ENCODE measurements at places on chromosomes 3 and 15.

- peak; percentile 2 for DNase-seq
Measured at GRCh38 chr3:176376531-176376930, 820.8 kb downstream of the TBL1XR1 start.

DNA sequence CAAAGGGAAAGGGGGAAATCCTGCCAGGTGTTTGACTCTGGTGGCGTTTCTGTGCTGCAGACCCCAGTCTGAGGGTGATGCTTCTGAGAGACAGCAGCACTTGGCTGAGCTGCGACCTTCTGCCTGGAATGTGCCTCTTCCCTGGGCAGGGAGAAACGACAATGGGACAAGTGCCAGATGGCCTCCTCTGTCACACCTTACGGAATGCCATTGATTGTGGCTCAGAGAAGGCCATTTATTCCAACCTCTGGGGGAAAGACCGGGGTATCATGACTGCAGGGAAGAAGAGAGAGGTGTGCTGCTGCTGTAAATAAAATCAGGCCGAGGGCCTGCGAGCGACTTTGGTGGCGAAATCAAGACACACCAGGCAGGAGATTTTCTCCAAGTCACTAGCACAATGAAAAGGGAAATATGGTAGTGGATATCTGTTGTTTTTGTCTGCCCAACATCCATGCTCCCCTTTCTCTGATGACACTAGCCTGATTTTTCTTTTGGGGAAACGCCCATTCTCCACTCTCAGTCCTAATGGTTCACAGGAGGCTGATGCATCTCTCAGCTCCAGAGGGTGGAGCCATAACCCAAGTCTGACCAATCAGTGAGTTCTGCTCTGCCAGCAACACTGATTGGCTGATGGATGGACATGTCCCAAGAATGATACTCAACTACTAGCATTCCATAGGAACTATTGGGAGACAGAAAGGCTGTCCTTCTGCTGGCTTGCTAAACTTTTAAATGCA lies 336.1 kb downstream of the FOXP1 start:
- DNase-seq = no peak

- no peak for DNase-seq
Measured at GRCh38 chr3:20046556-20046955, 6.3 kb downstream of the KAT2B start.

DNA sequence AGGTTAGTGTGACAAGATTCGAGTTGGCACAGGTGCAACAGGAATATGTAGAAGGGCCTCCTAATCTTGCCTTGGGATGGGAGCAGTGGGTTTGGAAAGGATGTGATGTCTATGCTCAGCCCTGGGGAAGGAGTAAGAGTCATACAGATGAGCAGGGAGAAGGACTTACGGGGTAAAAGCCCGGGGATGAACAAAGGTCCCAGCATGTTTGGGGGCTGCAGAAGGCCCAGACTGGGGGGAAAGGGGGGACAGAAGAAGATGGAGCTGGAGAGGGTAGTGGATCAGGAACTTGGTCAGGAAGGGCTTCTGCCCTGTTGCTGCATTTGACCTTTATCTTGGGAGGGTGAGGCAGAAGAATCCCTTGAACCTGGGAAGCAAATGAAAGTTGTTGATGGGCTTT lies 240.1 kb upstream of the ST8SIA2 start:
- DNase-seq = no peak

DNA sequence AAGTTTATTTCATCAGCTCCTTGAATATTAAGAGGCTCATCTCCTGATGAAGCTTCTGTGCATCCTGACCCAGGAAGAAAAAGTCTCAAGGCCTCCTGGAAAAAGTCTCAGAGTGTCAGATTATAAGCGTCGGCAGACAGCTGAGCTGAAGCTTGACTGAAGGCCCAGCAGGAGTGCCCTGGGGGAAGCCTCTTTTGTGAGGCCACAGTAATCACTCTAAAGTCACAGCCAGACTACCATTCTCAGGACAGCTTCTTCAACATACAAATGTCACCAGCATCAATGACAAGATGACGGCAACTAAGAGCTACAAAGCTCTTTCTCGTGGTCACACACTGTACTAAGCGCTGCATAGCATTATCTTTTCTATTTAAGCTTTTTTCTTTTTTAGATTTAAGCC lies 72.7 kb upstream of the LRRN1 start:
- no peak for DNase-seq

- DNase-seq = peak; percentile 74
Measured at GRCh38 chr15:90234096-90234988, at the start of gene GDPGP1. Gene GDPGP1, plus strand, starts transcription at chr15:90234209. Its CDS starts 6,700 bp downstream, at chr15:90240909.

- no peak for DNase-seq
Measured at GRCh38 chr3:46778101-46778500, 60.4 kb upstream of the PRSS50 start.

GRCh38 chr15:29105151-29105854 lies 164.3 kb downstream of the NSMCE3 start:
- DNase-seq = no peak

- no peak for DNase-seq
Measured at GRCh38 chr3:128232376-128233178, 79.3 kb downstream of the EEFSEC start.

- no peak for DNase-seq
Measured at GRCh38 chr15:29692527-29692926, 129.7 kb downstream of the TJP1 start.

GRCh38 chr15:70796516-70797310 lies 33.4 kb upstream of the UACA start:
- DNase-seq = no peak

GRCh38 chr3:146747928-146748327 lies 142.8 kb upstream of the PLSCR5 start:
- DNase-seq = no peak

DNA sequence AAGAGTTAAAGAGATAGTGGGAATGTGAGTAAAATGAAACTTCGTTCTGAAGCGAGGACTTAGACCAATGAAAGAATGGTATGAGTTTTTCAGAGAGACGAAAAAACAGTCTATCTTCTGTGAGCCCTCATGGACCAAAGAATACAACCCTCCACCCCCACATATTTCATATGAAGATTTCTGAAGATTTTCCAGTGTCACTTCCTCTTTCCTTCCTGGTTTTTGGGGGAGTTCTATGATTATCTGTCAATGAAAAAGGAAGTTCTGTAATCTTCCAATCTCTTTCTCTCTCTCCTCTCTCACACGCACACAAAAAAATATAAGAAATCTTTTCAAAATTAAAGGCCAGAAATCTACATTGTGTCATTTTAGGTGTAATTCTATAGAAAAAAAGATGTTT lies 27.7 kb downstream of the CMSS1 start:
- DNase-seq = no peak

GRCh38 chr3:38154625-38155255 lies 10.6 kb upstream of the OXSR1 start:
- no peak for DNase-seq

GRCh38 chr15:70701891-70702568 lies 61.3 kb downstream of the UACA start:
- no peak for DNase-seq

DNA sequence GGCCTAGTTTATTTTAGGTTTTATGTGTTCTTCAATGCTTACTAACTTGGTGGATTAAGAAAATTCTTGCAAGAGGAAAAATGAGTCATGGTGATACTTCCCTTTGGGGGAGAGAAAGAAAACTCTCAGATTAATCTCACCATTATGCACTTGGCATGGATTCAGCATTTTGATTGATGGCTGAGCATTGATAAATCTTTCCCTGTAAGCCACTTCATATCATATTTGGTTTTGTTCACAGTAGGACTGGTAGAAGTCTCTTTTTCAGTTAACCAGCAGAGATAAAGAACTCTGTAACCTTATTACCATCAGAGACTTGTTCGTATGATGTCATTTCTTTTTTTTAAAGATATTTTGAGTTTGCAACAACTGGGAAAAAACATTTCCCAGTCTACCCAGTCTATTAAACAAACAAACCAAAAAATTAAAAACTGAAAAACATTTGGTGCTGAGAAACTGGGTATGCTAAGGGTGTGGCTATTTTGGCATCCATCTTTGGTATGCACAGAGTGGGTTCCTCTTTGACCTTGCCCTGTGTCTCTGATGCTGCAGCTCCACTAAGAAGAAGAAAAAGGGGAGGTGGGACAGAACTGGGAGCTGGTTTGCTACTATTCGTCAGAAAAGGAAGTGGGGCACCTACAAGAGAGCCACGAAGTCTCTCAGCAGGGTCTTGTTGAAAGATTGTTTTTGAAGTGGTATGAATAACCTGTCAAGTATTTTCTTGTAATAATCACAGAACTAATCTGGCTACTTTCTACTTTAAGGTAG lies 17.2 kb downstream of the TMOD3 start:
- no peak for DNase-seq

- DNase-seq = no peak
Measured at GRCh38 chr3:106337116-106337515, 468.3 kb upstream of the CBLB start.

Measured in NCI-H187 (cell line).